ENCODE measurements at places on chromosomes 12 and 14.

DNA sequence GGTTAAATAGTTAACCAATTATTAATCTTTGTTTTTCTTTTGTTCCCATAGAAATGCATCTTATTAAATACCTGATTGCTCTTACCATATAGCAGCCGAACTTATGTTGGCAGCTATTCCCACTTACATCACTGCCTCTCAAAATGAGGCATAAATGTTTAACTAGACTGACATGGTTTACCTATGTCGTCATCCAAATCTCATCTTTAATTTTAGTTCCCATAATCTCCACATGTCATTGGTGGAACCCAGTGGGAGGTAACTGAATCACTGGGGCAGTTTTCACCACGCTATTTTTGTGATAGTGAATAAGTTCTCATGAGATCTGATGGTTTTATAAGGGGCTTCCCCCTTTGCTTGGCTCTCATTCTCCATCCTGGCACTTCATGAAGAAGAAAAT, 499.2 kb upstream of the ATP2B1 start:
- DNase-seq: no peak

DNA sequence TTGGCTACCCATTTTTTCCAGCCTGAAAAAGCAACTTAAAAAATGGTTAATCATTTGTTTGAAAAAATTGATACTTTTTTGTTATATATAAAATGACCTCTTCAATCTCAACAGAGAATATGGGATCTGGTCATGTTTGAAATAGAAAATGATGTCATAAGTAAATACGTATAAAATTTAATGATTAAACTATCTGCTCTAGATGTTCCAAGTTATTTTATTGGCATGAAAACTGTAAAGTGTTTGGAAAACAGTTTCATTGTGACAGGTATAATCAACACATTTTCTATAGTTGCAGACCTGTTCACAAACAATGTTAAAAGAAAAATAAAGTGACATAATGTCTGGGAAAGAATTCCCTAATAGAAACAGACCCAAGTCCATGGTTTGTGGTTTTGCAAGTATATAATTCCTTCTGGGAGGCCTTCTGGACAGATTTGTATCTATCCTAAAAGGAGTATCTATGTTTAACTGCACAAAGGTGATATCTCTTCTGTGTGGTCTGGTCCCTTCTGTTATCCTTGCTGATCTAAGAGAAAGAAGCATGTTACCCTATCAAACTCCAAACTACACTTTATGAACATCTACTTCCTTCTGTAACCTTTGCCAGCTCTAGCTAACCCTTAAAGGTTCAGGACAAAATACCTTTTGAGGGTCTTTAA, 39.5 kb upstream of the LRIG3 start:
- no peak for DNase-seq

DNA sequence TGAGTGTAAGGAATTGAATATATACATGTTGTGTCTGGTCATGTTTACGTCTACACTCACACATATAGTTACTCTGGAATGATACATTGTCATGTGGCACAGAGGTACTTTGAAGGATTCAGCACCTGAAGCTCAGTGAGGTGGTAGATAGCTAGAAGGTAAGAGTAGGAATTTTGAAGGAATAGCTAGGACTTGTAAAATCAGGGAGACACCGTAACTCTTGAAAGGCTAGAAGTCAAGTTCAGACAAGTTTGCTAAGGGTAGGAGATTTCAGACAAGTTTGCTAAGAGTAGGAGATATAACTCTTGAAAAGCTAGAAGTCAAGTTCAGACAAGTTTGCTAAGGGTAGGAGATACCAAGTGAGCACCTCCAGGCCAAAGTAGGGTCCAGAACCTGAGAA, 14.0 kb upstream of the NRXN3 start:
- DNase-seq: no peak

- no peak for DNase-seq
These were observed 47.1 kb upstream of the MTERF2 start for GRCh38 chr12:107033758-107034739.

- DNase-seq: no peak
These were observed 51.3 kb downstream of the SSPN start for GRCh38 chr12:26246483-26247164.

GRCh38 chr12:59660148-59660547, 64.3 kb downstream of the SLC16A7 start:
- DNase-seq: no peak

GRCh38 chr12:116320791-116321217, 43.3 kb upstream of the MED13L start:
- DNase-seq: no peak

- no peak for DNase-seq
These were observed 3.6 kb downstream of the MGAT2 start for GRCh38 chr14:49623941-49624839.

DNA sequence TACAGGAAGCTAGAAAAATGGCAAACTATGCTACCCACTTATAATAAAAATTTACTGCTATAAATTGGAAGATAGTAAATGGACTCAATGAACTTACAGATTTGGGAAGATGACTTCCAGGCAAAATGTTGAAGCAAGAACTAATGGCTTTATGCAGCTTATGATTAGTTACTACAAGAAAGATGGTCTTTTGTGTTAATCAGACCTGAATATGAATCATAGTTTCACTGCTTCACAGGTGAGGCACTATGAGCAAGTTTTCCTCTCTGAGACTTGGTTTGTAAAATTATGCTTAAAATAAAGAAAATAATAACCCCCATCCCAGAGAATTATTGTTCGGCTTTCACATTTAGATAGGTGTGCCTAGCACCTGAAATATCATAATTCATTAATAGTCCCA, 19.8 kb upstream of the DCN start:
- DNase-seq: no peak

GRCh38 chr14:55851301-55851700, 266.9 kb upstream of the PELI2 start:
- DNase-seq: no peak

DNA sequence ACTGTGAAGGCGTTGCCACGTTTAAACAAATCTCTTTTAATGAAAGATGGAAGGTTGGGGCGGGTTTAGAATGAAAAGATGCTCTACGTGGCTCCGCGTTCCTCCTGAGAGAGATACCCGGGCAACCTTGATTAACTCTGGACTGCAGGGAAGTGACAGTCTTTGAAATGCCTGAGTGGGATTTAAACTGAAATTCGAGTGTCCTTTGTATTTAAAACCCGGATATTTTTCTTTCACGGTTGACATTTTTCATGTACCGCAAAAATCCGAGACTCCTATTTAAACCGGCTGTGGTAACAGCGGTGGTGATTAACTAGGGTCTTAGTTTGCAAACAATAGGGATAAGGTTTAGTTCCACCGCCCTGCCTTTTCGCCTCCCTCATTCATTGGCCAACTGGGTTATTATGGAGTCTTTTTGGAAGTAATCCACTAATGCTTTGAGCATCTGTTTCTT, 707 bp downstream of the G2E3 start:
- no peak for DNase-seq

GRCh38 chr14:70887207-70887681, 20.0 kb upstream of the PCNX1 start:
- no peak for DNase-seq

DNA sequence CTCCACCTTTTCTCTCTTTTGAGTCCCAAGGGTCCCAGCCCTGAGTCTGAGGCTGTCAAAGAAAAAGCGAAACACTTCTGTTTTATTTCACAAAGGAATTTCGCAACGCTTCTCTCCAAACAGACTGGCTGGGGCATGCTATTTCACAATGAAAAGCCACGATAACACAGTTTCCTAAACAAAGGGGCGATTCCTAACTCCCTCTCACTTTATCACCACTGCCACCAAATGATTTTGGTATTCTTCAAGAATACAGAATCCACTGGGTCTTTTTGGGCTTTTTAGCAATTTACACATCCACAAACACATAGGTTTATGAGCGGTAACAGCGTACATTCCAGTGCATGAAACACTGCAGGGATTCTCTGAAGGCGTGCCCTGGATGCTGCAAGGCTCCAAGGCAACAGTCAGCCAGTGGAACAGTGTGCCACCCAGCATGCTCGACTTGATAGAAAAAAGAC, 161.2 kb downstream of the DAD1 start:
- DNase-seq: no peak

DNA sequence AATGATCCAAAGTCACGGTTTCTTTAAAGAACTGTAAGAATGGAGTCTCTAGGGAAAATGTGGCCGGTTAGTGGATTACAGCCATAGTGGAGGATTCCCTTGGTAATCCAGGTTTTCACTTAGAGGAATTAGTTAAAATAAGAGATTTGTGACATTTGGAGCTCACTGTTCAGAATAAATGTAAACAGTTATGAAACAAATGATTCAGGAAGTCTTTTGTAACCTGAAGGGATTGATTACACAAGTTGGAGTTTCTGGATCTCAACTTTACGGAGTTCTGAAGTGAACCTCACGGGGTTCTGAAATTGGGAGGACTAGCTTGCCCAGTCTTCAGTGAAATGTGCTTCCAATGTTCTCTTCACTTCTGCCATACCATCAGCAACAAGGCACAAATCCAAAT, 234.4 kb upstream of the FKBP4 start:
- no peak for DNase-seq

DNA sequence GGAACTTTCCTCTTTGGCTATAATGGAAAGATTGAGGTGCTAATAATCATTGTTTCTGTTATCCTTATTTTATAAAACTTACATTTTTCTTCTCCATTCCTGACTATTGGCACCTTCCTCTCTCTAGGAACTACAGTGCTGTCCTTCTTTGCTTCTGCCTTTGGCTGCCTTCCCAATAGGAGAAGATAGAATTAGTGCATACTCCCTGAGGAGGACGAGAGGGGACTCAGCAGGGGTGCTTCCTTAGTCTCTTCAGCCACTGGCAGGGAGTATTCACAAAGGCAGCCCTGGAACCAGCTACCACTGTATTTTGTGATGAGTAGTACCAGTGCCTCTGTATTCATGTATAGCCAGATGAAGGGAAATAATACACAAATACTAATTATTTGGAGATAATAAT, 208.5 kb downstream of the FOXG1 start:
- DNase-seq: no peak

- DNase-seq: no peak
These were observed 1.4 kb downstream of the CCDC177 start for GRCh38 chr14:69573205-69573830.

- no peak for DNase-seq
These were observed 116.6 kb downstream of the CALM1 start for GRCh38 chr14:90513161-90514014.

DNA sequence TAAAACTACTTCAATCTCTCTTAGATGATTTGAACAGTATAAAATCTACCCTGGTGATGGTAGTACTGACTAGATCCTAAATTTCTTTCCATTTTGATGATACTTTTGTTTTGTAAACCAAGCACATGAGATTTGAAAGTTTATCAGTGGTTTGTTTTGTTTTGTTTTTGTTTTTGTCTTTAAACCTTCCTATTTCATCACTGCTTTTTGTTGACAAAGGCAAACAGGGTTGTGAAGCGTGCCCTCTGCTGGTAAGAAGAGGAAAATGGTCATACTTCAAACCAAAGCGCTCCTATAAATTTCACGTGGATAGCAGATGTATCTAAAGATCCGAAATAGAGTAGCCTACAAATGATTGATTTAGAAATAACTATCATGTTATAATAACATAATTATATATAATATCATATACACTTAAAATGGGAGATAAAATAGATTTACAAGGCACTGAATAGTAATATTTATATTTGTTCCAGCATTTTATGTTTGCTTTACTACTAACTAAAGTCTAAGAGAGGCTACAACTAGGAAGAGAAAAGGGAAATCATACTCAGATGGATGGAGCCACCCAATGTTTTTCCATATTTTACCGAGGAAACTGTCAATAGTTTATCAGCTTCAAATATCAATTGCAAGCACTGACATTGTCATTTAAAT, 254.0 kb upstream of the USP15 start:
- no peak for DNase-seq

GRCh38 chr14:20905676-20906075, 14.5 kb downstream of the RNASE3 start:
- no peak for DNase-seq

DNA sequence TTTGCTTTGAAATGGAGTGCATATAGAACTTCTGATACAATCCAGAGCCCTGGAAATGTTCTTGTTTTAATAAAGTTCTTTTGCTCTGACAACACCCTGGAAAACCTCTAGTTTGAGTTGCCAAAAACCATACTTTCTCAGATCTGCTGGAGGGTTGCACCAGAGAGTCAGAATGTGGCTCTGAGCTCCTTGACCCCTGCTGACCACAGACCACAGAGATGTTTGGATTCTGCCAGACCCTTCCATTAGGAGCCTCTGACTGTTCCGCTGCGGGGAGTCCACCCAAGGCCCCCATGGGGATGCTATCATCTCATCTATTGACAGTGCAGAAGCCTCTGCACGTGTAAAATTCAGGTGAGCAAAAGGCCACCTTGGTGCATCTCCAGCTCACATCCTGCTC, 332.6 kb downstream of the GLT1D1 start:
- no peak for DNase-seq

DNA sequence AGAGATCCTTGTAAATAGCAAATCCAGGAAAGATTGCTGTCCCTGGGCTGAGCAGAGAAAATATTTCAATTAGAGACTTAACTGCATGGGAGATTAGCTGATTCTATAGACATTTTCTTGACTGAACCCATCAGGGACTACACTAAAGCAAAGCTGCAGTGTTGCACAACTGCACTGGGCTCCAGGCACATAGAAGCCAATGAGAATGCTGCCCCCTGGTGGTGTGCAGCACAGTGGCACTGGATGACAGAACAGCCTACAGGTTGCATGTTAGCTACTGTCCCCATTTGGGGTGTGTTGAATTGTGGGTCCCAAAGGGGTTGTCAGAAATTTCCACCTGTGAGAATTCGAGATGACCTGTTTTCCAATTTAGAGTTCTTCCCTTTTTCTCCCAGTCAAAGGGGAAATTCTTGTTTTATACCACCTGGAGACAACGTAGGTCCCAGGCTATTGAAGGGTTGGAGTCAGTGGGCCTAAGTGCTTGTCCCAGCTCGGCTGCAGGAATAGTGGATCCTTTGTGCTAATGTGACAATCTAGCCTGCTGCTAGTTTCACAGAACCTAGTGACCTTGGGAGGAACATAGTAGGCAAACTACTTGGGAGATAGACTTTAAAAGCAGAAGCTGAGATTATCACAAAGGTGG, 114.7 kb downstream of the SLC8A3 start:
- peak; percentile 7 for DNase-seq

GRCh38 chr14:66238969-66239368, 247.2 kb upstream of the CCDC196 start:
- no peak for DNase-seq

All from T follicular helper cell (primary cell).